ENCODE measurements at places on chromosomes 1 and 21.

DNA sequence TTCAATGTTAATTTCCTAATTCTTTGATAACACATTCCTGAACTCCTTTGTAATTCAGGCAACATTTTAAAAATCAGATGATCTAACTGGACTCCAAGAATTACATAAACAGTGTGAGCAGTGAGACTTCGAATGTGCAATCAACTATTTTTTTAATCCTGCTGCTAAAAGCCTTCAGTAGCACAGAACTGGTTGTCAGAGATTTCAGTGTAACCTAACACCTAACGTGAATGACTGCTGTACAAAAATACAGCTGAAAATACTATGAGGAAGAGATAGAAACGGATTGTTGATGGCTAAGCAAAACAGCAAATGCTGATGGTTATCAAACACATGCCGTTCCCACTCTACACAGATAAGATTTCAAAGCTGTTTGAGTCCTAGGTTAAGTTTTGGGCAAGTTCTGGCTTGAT lies 46.1 kb downstream of the APP start:
- no peak for DNase-seq

GRCh38 chr1:245325922-245326795 lies 171.4 kb downstream of the KIF26B start:
- no peak for DNase-seq

DNA sequence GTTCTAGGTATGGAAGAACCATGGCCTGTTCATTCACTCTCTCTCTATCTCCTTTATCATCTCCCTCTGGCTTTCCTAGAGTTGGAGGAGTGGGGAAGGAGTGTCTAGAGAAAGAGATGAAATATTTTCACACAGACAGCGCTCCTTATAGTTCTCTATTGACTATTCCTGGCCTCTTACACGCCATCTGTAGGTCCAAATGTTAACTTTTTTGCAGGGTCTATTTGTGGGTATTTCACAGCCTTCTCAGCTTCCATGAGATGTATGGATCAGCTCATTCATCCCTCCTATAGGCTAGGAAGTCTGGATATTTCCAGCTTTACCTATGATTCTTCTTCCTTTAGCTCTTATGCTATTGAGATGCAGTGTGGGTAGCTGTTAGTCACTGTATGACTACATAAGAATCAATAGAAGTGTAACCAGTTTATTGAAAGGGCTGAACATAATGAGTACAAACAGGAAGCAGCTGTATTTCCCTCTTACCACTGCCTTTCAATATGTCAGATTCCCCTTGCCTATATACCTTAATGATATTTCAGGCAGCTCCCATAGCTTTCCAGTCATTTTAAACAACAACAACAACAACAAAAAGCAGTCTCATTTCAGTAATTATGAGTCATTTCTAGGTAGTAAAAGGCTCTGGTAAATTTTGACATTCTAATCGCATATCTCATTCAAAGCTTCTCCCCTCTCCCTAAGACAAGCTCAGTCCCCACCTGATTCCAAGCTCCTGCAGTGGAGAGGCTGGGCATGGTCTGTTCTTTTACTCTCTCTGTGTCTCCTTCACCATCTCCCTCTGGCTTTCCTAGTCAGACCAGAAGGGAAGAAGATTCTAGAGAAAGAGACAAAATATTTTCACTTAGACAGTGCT lies 149.5 kb downstream of the TTLL7 start:
- DNase-seq = no peak

- no peak for DNase-seq
Measured at GRCh38 chr1:31723828-31724359, 20.1 kb upstream of the COL16A1 start.

DNA sequence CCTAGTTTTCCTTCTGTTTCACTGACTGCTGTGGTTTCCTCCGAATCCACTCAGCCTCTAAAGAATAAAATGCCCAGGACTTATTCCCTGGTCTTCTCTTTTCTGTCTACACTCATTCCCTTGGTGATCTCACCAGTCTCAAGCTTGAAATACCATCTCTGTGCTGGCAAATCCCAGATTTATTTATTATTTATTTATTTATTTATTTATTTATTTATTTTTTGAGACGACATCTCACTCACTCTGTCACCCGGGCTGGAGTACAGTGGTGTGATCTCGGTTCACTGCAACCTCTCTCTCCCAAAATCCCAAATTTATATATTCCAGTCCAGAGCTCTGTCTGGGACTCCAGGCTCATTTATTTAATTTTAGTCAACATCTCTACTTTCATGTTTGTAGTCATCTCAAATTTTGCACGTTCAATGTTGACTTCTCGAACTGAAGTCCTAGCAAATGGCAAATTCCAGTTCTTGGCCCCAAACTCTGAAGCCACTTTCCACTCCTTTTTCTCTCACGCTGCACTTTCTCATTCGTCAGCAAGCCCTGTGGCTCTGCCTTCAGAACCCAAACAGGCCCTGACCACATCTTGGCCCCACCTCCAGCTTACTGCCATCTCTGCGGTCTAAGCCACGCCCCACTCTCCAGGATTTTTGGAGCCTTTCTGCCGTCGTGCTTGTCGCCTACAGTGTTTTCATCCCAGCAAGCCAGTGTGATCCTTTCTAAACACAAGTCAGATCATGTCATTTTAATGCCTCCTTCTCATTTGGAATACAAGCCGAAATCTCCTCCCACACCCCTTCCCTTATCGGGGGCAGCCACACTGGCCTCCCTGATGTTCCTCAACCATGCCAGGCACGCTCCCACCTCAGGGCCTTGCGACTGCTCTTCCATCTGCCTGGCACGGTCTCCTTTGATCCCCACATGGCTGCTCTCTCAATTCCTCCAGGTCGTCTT lies 14.2 kb upstream of the TENT5B start:
- DNase-seq = no peak

- DNase-seq = no peak
Measured at GRCh38 chr1:17191990-17192242, 13.0 kb upstream of the PADI1 start.

GRCh38 chr1:182713492-182713891 lies 29.1 kb upstream of the RGS8 start:
- DNase-seq = no peak

DNA sequence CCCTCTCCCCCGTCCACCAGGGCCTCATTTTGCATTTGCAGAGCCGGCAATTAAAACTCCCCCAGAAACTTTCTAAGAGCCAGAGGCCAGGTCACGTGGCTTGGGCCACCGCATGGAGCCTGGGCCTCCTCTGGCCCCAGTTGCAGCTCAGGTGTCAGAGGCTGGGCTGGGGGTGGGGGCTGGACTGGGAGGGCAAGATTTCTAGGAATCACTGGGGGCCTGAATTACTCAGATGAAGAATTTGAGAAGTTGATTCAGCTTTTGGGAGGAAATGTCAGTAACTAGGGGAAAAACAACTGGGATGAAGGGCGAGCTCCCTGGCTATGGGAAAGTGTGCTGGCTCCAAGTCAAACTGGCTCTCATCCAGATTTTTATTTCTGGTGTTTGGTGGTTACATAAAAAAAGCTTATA lies 151.0 kb downstream of the CDC7 start:
- DNase-seq = no peak

DNA sequence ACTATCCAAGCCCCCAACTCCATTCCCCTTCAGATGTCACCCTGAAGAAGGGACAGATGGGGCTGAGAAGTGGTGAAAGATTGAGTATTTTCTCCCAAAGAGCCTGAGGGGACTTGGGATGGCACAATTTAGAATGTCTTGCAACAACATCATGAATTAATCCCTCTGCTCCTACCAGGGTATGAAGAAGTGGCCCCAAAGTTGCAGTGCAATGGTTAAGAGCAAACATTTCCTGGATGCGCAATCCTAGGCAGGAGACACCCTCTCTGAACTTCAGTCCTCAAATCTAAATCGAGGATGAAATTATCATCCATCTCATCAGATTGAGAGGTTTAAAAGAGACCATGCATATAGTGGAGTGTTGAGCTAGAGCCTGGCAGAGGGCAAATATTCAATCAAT lies 28.6 kb upstream of the CITED4 start:
- DNase-seq = no peak

DNA sequence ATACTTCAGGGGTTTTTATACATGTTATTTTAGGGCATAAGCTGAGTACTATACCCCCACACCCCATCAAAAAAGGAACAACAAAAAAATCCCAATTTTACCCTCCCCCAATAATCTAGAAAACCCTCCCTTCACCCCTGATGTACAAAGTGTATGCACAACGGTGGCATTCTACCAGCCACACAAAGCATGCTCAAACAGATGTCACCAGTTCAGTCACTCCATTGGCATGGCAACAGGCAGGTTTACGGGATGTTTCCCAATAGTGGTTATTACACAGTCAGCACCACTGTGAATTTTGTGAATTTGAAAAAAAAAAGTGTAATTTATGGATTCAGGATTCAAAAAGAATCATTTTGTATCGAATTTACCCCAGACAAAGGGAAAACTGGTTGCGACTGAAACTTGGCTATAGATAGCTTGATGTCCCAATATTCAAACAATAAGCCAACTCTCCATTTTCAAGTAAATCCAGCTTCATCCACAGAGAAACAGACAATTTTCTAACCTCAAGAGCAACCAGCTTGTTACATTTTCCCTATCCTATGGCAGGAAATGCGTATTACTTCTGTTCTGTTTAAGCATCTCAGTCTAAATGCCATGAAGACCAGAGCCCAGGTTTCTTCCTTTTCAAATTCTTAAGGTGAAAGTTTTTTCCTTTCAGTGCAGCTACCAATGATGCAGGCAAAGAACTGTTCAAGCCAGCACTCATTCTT lies 34.0 kb upstream of the SLC45A3 start:
- peak; percentile 13 for DNase-seq

GRCh38 chr1:202860744-202861419 lies 28.1 kb downstream of the RABIF start:
- no peak for DNase-seq

- DNase-seq = no peak
Measured at GRCh38 chr1:247357781-247358211, 26.1 kb upstream of the ZNF496 start.

- no peak for DNase-seq
Measured at GRCh38 chr1:98924977-98925376, 79.7 kb downstream of the PLPPR5 start.

GRCh38 chr1:115012006-115012405 lies 17.6 kb upstream of the TSHB start:
- DNase-seq = no peak

DNA sequence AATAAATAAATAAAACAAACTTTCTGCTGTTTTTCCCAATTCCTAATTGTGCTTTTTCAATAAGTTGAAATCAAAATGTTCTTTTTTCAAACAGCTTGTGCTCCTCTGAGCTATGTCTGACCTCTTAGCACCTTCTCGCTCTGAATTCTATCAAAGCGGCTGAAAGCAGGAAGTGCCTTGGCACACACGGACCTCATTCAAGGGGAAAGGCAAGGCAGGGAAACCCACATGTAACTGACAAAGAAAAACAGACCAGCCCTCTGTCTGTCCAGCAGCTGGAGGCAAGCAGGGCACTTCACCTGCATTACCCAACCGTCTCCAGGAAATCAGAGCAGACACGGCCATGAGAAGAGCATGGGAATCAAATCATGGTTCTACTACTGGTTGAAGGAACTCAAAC lies 56.7 kb downstream of the PLPP3 start:
- no peak for DNase-seq

- no peak for DNase-seq
Measured at GRCh38 chr1:161914595-161914994, 109.1 kb downstream of the OLFML2B start.

DNA sequence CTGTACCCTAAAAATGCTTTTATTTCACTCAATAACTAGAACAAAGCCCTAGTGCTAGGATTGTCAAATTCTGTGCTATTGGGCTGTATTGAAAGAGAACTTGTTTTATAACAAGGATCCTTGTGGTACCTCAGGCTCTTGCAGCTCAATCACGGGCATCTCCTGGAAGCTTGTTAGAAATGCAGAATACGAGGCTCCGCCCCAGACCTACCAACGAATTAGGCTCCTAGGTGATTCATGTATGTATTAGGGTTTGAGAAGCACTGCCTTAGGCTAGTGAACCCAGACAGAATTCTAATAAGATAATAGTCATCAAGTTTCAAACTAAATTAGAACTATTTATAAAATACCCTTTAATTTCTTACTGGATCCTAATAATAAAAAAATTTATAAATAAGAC lies 45.6 kb downstream of the ZZZ3 start:
- no peak for DNase-seq

GRCh38 chr1:116545359-116545705 lies 25.5 kb downstream of the CD58 start:
- DNase-seq = no peak
